ENCODE measurements at places on chromosomes 3 and 15.

GRCh38 chr3:60737633-60738399, 513.4 kb downstream of the FHIT start:
- no peaks in the 10 kb centered on the region for H3K4me1 ChIP-seq
- H3K4me3 ChIP-seq: no peak overlapping the region
- H3K27me3 ChIP-seq: no peaks in the 10 kb centered on the region
- no peak for DNase-seq

GRCh38 chr15:98881526-98882520, 125.8 kb downstream of the PGPEP1L start:
- no peak overlapping the region for H3K27ac ChIP-seq
- no peaks in the 10 kb centered on the region for H3K27me3 ChIP-seq
- H3K36me3 ChIP-seq: no peaks in the 10 kb centered on the region
- no peaks in the 10 kb centered on the region for H3K4me1 ChIP-seq
- no peak overlapping the region for H3K4me3 ChIP-seq

GRCh38 chr15:51992953-51993352, 21.4 kb upstream of the LEO1 start:
- DNase-seq: no peak
- no peak overlapping the region for H3K4me3 ChIP-seq
- no peaks in the 10 kb centered on the region for H3K27me3 ChIP-seq
- H3K4me1 ChIP-seq: no peaks in the 10 kb centered on the region
- no peaks in the 10 kb centered on the region for H3K36me3 ChIP-seq

- no peaks in the 10 kb centered on the region for H3K36me3 ChIP-seq
- H3K4me1 ChIP-seq: no peaks in the 10 kb centered on the region
- no peak overlapping the region for H3K4me3 ChIP-seq
- no peak for DNase-seq
- H3K27ac ChIP-seq: no peak overlapping the region
Observed at GRCh38 chr3:76097589-76097969, 312.2 kb upstream of the ZNF717 start.

GRCh38 chr3:55818485-55818884, 331.4 kb upstream of the WNT5A start:
- DNase-seq: no peak
- H3K4me3 ChIP-seq: no peak overlapping the region
- no peak overlapping the region for H3K27ac ChIP-seq
- no peaks in the 10 kb centered on the region for H3K4me1 ChIP-seq
- H3K36me3 ChIP-seq: no peaks in the 10 kb centered on the region
